ENCODE measurements at places on chromosomes 4 and X.

- no peak for DNase-seq
Observed at GRCh38 chr4:143019351-143019750, 165.4 kb upstream of the USP38 start.

- DNase-seq, result no peak
Observed at GRCh38 chr4:159564615-159565014, 461.7 kb downstream of the RAPGEF2 start.

GRCh38 chr4:38490753-38491446 lies 173.1 kb upstream of the KLF3 start:
- no peak for DNase-seq

GRCh38 chr4:38344929-38345328 lies 319.1 kb upstream of the KLF3 start:
- DNase-seq, result no peak

GRCh38 chrX:24396931-24397279 lies 36.5 kb downstream of the SUPT20HL1 start:
- no peak for DNase-seq

DNA sequence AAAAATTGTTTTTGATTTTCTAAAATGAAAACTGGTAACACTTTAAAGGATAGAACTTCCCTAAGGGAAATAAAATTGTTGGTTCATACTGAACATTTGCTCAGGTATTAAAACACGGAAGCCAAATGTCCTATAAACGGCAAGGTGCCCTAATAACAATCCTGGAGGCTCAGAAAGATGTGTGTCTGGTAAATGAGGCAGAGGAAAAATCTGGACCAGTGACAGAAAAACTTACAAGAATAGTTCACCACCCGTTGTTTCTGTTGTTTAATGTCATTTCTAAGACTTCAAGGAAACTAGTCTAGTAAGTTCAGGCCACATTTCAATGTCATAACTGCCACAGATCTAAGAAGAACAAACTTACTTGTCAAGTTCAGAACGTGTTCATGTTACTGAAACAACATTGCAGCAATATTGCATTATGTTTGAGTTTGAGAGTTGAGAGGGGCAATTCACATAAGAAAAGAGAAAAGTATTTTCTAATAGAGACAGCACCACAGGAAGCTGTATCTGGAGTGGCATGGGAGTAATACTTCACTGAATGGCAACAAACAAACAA lies 476.6 kb downstream of the GRXCR1 start:
- no peak for DNase-seq

DNA sequence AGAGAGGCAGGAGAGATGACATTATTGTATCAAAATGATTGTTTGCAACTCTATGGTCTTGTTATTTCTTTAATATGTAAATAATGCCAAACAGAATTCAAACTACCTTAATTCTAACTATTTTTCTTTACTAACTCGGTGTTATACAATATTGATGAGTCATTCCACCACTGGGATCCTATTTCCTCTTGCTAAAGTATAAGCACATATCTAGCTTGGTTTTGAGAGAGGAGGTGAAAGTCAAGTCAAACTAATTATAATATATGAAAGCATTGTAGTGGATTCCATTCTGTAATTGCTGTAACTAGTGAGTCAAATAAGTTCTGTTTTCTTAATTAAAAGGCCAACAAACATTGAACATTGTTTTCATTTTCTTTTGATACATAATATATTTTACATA lies 837.6 kb downstream of the PDHA2 start:
- DNase-seq, result no peak

GRCh38 chr4:1152290-1152689 lies 20.1 kb downstream of the SPON2 start:
- DNase-seq, result no peak

GRCh38 chrX:154038656-154039055 lies 19.0 kb upstream of the IRAK1 start:
- no peak for DNase-seq

DNA sequence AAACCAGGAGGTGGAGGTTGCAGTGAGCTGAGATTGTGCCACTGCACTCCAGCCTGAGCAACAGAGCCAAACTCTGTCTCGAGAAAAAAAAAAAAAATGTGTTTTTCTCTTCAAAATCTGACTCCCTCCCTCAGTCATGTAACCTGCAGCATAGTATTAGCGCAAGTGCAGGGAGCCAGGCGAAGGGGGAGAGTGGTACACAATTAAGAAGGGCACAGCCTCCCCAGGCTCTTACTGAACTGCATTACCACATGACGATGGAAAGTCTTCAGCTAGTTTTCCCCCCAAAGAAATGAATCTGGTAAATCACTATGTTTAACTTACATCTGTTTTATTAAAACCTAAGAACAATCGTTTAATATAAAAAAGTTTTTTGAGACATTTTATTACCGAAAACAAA lies 32.4 kb downstream of the PALLD start:
- no peak for DNase-seq

DNA sequence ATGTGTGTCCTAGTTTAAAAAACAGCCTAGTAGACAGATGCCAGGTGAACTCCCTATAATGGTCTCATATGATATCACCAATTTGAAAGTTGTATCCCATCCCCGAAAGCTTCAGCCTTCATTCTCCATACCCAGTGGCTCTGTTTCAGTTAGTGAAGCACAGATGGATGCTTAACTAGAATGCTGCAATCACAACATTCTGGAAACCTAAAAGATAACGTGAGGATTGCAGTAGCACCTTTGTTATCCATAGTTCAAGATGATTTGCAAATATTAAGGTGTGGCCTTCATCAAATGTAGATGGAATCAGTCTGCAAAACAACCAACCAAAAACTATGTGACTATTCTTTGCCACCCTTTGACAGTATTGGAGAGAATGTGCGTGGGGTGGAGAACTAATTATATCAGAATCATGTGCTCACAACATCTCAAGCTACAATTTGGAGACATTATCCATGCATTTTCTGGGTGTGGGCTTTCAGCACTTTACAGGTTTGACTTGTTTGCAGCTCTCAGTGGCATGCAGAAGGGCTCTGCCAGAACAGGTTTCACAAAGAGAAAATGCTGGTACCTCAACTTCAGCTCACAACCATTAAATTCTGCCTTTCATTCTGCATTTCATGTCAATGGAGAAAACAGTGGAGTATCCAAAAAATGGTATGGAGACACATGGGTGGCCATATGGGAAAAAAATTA lies 18.3 kb upstream of the PPID start:
- no peak for DNase-seq
